ENCODE measurements at places on chromosomes 7 and 10.

DNA sequence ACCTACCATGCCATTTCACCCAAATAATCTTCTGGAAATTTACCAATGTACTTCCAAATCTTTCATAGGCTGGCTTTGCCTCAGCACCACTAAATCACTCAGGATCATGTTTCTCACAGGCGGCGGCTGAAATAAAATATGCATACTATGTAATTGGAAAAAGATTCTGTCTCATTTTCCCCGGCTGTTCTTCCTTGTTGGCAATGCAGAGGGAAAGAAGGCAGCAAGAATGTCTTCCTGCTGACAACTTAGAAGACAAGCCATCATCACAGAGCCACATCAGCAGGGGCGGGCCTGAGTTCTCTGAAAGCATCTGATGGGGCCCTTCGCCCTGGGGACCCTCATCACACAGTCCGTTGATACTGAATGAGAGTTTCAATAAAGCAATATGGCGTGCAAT lies 39.2 kb upstream of the COL1A2 start:
- DNase-seq = no peak

DNA sequence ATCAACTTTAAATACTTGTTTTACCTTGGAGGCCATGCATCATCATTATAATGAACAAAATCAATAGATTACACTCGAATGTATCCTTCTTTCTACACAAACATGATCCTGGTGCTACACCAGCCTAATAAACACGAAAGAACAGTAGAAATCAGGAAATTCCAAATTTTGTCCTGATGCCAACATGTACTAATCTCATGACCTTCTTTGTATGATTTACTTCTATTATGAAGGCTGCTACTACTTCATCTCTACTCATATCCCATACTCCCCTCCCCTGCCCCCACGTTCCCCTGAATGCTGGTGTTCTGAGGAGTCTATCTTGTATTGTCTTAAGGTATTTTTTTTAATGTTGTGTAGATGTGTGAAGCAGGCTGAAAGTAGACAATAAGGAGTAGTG lies 315.0 kb downstream of the CACNA2D1 start:
- no peak for DNase-seq

DNA sequence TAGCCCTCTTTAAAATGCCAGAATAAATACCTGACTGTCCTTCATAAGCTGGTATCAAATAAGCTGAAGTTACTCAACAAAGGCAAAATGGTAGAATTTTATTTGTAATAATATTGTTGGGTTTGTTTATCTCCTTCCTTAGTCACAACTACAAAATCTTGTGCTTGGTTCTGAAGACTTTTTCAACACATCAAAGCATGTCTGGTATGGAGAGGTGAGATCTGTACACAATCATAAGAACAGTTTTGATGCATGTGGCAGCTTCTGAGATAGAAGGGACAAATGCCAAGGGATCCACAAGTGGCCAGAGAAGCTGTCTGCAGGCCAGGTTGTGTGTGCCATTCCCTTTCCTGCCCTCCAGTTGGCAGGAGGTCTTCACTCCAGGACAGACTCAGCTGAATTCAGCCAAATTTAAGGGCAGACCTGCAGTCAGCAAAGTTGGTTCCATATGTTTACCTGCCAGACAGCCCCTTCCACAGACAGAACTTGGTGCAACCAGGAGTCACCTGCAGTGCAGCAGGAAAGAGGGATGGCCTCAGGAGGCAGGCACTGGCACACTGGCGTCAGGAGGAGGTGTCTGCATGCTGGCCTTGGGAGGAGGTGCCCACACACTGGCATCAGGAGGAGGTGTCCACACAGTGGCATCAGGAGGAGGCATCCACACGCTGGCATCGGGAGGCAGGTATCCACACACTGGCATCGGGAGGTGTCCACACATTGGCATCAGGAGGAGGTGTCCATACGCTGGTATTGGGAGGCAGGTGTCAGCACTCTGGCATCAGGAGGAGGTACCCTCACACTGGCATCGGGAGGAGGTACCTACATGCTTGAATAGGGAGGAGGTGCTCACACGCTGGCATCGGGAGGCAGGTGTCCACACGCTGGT lies 93.1 kb upstream of the IKZF1 start:
- DNase-seq = no peak

DNA sequence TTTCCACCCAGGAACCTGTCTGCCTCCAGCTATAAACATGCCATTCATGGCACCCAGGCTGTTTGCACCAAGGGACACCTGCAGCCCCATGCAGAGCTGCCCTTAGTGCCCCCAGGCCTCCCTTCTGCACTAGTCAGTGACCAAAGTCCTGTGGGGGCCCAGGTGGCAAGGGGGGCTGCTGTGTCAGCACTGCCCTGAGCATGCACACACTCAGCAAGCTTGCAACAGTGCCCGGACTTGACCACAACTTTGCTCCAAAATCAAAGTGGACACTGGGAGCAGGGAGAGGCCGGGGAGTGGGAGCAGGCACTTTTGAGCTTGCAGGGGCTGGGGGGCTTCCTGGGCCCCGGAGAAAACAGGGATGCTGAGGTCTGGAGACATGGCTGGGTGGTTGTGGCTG lies 192.9 kb upstream of the MBL2 start:
- DNase-seq = no peak

DNA sequence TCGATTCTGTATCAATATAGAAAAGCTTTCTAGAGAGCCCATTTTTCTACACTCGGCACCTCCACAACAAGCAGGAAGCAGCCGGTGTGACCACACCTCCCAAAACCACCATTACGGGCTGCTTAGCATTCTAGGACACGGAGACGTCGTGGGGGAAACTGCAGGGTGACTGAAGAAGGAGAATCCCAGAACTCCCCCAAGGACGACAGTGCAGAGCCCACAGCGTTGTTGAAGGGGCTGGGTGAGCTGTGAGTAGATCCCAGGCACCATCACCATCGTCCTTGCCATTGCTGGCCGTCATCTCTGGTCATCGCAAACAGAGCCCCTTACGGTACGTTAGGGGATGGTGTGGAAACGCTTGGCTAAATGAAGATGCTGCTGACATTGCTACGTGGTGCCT lies 351.8 kb downstream of the PTPRN2 start:
- no peak for DNase-seq

DNA sequence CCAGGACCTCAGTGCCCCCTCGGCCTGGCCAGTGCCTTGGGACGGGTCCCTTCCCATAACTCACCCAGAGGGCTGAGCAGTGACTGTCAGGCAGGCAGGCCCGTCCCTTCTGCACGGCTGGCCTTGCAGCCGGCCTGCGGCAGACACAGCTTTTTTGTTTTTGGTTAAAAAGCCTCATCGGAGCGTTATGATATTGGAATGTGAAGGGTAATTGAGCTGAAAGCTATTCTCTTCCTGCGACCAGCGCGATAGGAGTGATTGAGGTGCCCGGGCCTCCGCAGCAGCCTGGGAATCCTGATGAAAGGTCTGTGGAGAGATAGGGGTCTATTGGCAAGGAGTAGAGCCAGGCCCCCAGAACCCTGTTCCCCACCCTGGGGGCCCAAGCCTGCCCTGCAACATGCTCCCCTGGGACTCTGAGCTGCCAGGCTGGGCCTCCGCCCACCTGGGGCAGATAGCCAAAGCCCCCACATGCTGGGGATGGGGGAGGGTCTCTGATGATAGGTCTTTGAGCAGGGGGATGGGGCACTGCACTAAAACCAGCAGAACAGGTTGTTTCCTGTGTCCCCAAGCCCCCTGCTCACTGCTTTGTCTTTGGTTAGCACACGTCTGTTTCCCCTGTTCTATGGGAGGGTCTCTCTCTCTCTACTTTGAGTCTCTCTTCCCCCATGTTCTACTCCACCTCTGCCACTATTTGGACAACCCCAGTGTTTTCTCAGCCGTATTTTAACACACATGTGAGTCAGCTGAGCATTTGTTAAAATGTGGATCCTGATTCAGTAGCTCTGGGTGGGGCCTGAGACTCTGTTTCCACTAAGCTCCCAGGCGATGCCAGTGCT lies 131.9 kb downstream of the CDH23 start:
- DNase-seq = no peak

DNA sequence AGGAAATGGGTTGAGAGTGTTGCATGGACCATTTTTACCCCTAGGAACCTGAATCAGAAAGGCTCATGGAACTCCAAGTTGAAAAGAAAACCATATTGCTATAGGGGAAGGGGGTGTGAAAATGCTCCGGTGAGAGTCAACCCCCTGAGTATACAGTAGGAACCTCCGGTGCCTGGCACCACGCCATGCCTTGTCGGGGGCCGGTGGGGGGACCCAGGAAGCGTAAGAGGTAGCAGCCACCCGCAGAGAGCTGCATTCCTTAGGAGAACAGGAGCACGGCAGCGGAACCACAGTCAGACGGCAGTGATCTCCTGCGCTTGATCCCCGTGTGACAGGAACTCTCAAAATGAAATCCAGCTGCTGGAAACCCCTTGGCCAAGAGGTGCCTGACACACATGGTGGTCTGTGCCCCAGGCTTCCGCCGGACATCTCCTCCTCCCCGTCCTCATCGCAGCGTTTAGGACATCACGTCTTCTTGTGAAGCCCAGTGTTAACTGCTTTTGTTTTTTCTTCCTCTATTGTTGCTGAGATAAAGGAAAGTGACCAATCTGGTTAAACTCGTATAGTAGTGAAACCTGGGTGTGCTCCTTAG lies 186.8 kb downstream of the CELF2 start:
- DNase-seq = no peak

GRCh38 chr10:70715853-70716795 lies 43.8 kb downstream of the ADAMTS14 start:
- no peak for DNase-seq

DNA sequence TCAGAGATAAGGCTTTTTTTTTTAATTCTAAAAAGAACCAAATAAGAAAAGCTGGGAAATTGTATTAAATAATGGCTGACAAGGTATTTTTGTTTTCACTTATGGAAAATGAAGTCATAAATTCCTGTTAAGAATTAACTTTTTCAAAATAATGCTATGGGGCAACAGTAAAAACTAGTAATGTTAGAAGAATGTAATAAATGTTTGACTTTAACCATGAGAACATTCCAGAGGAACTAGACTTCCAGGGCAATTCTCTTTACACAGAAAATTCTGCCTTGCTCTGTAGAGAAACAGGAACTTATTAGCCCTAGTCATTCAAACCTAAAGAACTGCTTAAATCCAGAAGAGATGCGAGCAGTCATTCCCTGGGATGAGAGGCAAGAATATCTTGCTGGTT lies 571.1 kb downstream of the IPMK start:
- no peak for DNase-seq

- DNase-seq = no peak
Measured at GRCh38 chr7:143300959-143301935, 13.1 kb downstream of the CASP2 start.

DNA sequence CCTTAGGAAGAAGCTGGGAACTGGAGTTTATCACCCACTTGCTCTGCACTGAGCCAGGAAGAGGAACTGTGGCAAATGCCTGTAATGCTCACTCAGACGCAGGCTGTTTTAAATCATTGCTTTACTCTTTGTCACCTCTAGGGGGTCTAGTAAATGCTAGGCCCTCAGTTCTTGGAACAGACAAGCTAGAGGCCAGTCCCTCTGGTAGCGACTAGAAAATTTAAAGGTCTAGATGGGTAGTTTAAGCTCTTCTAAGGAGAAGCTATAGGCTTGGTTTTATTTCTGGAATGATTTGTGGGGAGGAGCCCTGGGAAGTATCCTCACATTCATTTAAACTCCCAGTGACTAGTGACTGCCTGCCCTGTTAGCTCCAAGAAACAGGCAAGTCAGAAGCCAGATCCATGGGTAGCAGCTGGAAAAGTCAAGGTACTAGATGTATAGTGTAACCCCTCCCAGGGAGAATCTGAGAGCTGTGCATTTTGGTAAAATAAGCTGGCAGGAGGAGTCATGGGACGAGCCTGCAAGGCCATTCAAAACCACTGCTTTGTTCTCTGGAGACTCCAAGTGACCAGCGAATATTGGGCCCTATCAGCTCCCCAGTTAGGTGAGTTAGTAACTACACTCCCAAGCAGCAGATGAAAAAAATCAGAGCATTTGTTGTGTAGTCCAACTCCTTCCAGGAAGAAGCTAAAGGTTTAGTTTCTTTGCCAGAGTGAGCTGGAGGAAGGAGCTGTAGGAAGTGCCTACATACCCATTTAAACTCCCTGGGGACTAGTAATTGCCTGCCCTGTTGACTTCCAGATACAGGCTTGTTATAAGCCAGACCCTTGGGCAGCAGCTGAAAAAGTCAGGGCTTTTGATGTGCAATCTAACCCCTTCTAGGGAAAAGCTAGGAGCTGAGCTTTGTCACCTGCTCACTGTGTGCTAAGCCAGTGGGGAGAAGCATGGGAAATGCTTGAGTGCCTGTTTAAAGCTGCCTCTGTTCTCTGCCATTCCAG lies 68.9 kb downstream of the DYNC1I1 start:
- no peak for DNase-seq

GRCh38 chr7:36507475-36508440 lies 118.1 kb downstream of the ANLN start:
- DNase-seq = no peak

DNA sequence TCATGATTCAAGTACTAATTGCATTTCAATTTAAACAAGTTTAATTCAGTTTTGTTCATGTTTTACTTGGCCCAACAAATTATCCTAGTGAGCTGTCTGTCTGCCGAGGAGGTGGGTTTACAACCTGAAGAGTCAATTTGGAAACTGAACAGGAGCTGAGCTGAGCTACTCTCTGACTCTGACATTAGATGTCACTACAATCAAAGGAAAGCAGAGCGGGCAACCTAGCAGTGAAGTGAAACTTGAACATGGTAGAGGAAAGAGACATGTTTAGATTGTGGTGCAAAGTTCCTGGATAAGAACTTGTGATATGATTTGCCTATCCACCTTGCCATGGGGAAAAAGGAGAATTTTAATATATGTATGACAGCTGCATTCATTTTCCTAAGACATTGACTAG lies 9.6 kb upstream of the AGR3 start:
- no peak for DNase-seq

GRCh38 chr10:96044736-96045135 lies 1.4 kb downstream of the CCNJ start:
- DNase-seq = no peak

DNA sequence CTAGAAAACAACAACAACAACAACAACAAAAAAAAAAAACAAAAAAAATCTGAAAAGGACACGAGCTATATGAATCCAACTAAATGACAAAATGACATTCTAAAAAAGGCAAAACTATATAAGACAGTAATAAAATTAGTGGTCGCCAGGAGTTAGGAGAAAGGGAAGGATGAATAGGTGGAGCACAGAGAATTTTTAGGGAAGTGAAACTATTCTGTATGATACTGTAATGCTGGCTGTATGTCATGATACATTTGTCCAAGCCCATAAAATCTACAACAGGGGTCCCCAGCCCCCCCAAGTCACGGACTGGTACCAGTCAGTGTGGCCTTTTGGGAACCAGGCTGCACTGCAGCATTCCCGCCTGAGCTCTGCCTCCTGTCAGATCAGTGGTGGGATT lies 2.8 kb upstream of the PUS7 start:
- no peak for DNase-seq

DNA sequence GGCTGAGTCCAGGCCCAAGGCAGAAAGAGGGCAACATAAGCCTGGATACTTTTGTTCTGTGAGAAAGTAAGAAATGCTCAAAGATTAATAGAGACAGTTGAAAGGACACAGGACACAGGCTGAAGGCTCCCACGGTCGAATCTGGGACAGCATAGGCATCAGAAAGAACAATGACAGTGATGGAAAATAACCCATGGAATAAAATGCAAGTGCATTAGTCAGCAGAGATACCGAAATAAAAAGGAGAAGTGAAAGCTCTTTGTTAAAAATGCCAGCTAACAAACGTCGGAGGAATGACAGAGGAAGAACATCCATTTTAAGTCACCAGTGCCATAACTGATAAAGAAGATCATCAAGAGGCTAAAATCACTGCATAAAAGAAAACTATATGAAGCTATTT lies 19.6 kb upstream of the AGAP5 start:
- DNase-seq = no peak

- no peak for DNase-seq
Measured at GRCh38 chr10:85922356-85923129, 444.1 kb downstream of the GRID1 start.
